ENCODE measurements at places on chromosomes 6 and 20.

GRCh38 chr6:111118826-111119225 is 31.5 kb downstream of the SLC16A10 start:
- no peak for DNase-seq

DNA sequence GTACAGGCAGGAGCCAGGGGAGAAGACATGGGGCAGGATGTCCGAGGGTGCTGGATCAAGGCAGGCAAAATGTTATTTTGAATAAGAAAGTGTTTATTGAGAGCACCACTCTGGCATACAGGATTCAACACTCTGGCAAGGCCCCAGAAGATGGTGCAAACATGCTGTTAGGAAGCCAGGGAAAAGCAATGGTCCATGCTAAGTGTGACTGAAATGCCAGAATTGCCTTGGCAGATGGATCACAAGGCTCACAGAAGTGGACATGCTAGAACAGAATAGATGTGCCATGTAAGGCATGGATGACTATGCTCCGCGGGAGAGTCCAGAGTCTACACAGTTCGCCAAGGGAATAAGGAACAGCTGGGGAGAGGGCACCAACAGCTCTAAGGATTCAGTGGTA is 54.6 kb downstream of the QRSL1 start:
- no peak for DNase-seq

DNA sequence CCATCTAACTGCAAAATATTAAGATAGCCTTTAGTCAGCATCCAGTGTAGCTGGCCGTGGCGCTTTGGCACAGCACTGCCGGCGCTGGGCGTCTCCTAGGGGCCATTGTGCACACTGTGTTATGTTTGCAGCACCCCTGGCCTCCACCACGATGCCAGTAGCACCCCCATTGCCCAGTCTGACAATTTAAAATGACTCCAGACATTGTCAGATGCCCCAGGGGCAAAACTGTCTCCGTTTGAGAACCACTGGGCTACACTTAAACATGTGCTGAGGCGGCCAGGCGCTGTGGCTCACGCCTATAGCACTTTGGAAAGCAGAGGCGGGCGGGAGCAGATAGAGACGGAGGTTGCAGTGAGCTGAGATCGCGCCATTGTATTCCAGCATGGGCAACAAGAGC is 6.0 kb upstream of the MTG2 start:
- no peak for DNase-seq

DNA sequence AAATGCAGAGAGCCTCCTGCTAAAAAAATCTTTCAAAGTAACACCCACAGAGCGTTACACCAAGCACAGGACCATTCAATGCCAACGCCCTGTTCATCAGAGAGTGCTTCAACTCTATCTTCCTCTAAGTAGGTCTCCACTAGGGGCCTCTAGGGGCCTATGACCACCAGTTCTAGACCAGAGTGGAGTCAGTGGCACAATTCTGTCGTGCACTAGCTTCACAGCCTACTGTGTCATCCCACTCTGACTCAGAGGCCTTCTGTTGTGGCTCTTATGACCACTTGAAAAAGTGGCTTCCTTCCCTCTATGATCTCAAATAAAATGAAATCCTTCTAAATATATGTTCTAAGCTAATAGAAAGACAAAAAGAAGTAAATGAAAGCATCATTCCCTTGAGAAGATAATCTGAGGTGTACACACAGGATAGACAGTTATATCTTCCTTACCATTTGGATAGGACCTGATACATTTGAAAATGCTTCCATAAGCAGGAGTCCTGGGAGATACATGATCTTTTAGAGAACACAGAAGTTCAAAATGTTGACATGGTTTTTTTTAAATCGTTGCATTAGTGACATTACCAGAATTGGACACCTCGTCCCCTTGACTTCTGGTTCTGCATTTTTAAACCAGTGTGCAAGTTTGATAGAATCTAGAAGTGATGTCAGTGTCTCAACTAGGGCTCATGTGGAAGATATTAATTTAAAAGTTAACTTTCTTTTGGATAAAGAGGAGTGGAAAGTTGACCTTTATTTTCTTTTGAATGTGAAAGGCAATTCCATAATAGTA is 151.9 kb downstream of the SH3BGRL2 start:
- no peak for DNase-seq

DNA sequence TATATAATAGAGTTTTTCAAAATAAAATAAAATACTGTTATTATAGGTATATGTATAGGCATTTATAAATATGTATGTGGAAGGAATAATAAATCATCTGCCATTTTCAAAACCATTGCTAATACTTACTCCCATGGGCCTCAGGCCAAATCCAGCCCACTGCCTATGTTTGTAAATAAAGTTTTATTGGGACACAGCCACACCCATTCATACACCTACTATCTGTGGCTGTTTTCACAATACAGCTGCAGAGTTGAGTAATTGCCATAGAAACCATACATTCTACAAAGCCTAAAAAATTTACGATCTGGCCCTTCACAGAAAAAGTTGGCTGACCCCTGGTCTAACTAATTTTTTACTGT is 9.5 kb downstream of the ALDH5A1 start:
- DNase-seq = no peak

Measured in stimulated activated naive CD4-positive, alpha-beta T cell treated with Interleukin-2 at 50 U/mL for 16 hours (primary cell).